ENCODE measurements at places on chromosomes 3 and 15. TPM values are rescaled to one million over a fixed set of nuclear protein-coding genes. Genes with fewer than 3 reads are reported as not detected.
A peak's percentile ranks its signal among the peaks of the same experiment; 100 is the strongest.

DNA sequence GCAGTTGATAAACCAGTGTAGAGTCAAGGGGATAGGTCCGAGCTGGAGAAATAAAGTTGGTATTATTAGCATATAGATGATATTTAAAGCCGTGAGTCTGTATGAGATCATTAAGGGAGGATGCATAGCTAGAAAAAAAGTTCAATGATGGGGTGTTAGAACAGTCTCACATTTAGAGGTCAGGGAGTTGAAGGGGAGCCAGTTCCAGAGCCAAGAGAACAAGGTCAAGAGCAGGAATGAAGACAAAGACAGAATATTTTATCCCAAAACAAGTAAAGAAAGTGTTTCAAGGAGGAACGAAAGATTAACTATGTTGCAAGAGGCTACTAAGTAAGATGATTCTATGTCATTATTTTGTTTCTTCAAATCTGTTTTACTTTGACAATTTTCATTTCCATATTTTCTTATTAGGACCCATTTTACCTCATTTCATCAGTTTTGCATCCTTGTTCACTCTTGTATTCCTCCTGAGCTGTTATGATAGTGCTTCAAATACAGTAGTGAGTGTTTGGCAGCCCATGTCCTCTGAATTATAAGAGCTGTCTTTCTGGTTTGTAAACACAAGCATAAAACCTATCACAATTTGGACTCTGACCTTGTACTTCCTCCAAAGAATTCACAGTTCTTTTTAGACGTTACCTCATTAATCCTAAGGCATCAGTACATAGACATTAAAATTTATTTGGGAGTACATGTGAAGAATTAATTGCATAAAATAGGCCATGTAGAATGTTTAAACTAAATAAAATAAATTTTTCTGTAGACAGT is 695.7 kb upstream of the NECTIN3 start:
- DNase-seq, result no peak

DNA sequence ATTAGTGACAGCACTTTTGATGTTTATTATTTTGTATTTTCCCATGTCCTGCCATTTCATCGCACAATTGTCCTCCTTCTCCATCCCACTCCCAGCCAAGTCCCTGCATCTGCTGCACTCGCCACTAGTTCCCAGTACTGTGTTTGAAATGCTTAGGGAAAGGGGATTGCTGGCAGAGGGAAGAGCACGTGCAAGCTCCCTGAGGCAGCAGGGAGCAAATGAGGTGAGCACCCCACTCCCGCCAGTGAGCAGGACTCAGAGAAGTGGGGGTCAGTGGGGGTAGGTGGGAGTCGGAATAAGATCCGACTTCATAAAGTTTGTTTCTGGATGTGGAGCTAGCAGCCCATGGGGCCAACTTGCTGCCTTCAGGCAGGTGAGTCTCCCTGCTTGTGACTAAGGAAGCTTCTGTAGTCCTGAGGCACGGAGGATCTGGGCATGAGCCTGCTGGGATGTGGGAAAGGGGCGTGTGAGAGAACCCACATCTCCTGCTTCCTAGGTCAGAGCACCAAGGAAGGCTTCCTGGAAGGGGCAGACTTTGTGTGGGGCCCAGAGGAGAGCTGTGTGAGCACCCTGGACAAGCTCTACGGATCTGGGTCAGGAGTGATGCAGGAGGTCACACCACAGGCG is 99.7 kb upstream of the TLE3 start:
- DNase-seq, result no peak

CGGBP1 gene
- total RNA-seq, result 104 TPM

FBXO40 gene
- total RNA-seq, result not detected

DNA sequence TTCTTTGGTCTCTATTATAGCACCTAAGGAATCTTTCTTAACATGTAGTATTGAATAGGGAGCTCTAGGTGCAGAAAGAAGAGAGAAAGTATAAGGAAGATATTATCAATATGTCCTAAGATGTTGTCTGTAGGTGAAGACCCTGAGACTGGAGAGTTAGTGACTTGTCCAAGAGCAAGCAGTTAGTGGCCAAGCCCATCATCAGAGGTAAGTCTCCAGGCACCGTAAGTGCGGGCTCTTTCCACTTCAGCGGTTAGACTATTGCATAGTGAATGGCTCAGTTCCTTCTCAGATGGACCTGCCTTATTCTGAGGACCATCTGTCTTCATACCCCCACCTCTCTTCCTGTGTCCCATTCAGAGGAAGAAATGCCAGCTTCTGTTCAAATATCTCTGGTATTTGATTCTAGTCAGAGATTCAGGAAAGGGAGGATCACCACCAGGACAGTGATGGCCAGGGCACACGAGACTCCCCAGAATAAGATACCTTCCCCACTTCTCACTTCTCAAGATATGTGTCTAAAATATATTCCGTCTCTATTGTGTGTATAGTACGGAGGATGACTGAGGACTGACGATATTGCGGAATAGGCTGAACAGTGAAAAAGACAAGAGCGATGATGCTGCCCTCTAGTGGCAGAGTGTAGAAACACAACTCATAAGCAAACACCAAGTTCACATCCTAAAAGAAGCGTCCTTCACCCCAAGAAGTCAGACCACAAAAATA is 19.1 kb upstream of the ADGRG7 start:
- DNase-seq, result peak; percentile 87

GRCh38 chr3:64327100-64327804 is 102.0 kb upstream of the PRICKLE2 start:
- DNase-seq, result peak; percentile 96

- no peak for DNase-seq
Observed at GRCh38 chr3:5054098-5054497, 68.0 kb upstream of the ARL8B start.

- DNase-seq, result peak; percentile 18
Observed at GRCh38 chr15:33149919-33150318, 44.6 kb downstream of the FMN1 start.

DNA sequence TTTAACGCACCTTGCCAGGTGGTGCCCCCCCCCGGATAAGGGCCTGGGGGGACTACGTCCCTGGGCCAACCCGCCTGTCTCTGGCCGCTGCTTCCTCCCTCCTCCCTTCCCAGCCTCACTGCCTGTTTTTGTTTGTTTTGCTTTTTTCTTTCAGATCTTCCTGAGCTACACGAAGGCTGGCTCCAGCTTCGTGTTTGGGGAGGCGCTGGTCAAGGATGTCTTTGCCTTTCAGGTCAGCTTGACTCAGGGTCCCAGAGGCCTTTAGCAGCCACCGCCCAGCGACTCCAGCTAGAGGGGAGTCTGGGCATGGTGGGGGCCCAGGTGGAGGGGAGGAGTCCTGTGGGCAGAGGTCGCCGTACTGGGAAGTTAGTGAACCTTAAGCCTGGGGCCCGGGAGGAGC is 24.1 kb downstream of the SLC28A1 start:
- no peak for DNase-seq

DNA sequence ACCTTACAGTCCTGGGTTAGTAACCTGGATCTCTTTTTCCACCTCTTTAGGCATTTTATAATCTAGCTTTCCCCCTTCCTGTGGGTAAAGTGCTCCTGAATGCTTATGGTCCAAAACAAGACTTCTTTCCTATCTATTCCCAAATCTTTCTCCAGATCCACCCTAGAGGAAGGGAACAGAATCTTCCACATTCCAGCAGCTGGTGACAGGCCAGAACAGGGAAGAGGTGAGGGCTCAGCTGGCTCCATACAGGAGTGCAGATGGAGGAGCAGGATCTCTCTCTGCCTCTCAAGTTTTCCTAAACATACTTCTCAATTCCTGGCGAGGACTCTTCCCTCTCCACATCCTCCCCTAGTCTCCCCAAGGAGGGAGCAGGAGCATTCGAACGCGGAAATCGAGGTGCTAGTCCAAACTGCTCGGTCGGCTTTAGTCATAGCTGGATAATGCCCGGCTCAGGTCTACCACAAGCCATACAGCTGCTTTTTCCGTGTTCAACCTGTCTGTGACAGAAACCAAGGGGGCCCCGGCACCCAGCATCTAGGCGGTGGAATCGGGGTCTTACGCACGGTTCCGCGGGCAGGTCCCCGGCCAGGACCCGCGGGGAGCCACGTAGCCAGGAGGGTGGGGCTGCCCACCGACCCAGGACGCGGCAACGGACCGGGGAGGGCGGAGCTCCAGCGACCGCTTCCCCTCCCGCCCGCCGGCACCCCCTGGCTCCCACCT is 4.0 kb downstream of the RASSF1 start:
- DNase-seq, result peak; percentile 45

PRICKLE2 gene
- 22.0 TPM for total RNA-seq

PLOD2 gene
- 46.1 TPM for total RNA-seq

- no peak for DNase-seq
Observed at GRCh38 chr3:9117220-9117619, 132.2 kb downstream of the SRGAP3 start.

LMOD3 gene
- total RNA-seq, result not detected

- DNase-seq, result no peak
Observed at GRCh38 chr15:100898661-100899462, 19.2 kb downstream of the ALDH1A3 start.

DNA sequence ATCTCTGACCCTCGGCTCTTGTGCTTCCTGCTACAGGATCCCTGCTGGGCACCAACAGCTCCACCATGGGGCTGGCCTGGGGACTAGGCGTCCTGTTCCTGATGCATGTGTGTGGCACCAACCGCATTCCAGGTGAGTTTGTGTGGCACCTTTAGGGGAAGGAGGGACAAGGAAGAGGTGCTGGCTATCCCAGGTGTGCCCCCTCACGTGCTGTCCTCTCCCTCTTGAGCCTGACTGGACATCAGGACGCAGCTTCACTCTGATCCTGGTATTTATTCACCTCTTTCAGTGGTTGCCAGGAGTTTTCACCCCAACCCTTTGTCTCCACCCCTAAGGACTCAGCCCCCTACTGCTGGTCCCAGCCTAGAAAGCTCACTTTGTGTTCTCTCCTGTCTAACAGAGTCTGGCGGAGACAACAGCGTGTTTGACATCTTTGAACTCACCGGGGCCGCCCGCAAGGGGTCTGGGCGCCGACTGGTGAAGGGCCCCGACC is 960 bp downstream of the THBS1 start:
- peak; percentile 60 for DNase-seq

CYP11A1 gene
- total RNA-seq, result 0.33 TPM
